Adrenal gland (tissue), 19 donors: ENCODE measurements at places on chromosomes 2 and 18. TPM values are rescaled to one million over a fixed set of nuclear protein-coding genes. Genes with fewer than 3 reads are reported as not detected.

GRCh38 chr2:234300391-234300925 lies 196.4 kb downstream of the ARL4C start:
- no peak for DNase-seq

- DNase-seq = no peak
These were observed 4.9 kb downstream of the CUL3 start for GRCh38 chr2:224580248-224580647.

DNA sequence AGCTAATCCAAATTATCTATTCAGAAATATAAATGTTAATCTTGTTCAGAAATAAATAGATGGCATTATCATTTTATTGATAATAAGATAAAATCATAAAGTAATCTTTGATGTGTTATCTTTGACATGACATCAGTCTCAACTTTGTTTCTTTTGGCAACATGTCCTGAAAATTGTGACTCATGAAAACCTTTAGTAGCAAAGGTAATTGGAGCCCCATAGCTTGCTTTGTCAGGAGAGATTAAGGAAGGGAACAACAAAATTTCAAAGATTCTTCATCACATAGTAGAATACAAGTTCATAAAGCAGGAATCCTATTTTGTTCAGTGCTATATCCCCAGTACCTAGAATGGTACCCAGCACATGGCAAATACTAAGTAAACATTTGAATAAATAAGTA lies 165.4 kb downstream of the KCNE4 start:
- DNase-seq = no peak

DNA sequence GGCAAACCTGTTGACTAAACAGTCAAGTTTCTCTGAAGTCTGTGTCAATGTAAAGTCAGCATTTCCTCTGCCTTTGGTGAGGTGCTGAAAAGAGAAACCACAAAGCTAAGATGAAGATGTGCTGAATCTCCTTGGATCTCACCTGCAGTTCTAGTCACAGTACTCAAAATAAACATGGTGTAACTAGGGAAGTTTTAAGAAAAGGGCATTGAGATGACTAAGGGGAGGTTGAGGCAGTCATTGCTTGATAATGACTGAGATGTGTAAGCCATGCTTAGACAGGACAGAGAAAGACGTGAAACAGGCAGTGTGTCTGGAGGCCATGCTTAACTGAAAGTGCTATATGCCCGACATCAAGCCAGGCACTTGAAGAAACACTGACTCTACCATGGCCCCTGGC lies 1010.0 kb upstream of the CELF4 start:
- DNase-seq = no peak

The TNFRSF11A gene
- polyA plus RNA-seq = 2.0 TPM

The VWA3B gene
- polyA plus RNA-seq = 0.07 TPM

The UGT1A7 gene
- not detected for polyA plus RNA-seq
